ENCODE measurements at places on chromosomes 5 and 9.

DNA sequence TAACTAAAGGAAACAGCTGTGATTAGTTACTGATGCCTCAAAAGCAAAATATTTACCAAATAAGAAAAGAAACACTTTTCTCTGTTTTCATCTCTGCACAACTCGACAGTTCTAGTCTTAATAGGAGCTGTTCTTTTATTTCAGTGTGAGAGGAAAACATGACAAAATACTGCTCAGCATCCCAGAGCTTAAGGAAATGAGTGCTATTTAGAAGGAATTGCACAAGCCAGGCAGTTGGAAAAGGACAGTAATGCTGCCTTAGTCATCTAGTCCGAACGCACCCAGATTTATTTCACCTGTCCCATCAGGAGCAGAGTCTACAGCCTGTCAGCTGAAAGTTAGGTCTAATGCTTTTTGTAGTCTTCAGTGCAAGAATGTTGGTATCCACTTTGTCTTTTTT is 12.3 kb downstream of the ZCCHC9 start:
- no peak for DNase-seq

DNA sequence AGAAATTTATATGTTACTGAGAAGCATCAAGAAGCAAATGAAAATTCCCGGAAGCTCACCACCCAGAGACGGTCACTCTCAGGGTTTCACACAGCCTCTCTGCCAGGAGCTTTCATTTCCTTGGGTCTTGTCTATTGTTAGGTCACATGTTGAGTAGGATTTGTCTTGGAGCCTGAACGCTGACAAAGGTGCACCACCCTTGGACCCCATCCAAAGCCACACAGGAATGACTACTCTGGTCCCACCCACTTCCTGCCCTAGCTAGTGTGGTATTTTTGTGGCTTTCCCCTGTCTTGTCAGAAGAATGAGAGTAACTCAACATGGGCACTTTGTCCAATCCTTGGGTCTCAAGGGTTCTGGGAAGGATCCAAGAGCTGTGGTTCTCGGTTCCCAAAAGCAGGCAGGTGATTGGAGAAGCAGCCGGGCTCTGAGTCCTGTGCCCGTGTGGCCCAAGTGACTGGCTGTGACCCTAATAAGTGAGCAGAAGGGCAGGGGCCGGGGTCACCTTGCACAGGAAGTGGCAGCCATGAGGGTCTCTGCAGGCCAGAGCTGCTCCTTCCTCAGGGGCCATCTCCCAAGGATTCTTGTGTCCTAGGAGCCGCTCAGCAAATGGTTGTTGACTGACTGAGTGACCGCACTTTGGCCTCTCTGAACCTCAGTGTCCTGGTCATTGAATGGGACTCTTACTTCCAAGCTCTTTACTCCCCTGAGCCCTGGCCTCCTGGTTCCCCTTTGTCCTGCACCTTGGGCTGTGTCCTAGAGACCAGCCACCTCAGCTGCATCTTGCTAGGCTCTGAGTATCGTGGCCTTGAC is 6.9 kb downstream of the FGD3 start:
- peak; percentile 27 for DNase-seq

- DNase-seq: no peak
These were observed 18.8 kb upstream of the FANCC start for GRCh38 chr9:95336281-95336680.

GRCh38 chr5:145697251-145697990 is 137.7 kb downstream of the PRELID2 start:
- DNase-seq: peak; percentile 35

GRCh38 chr5:169412831-169413230 is 111.9 kb upstream of the SLIT3 start:
- no peak for DNase-seq

GRCh38 chr9:131693651-131694597 is 46.0 kb downstream of the RAPGEF1 start:
- no peak for DNase-seq

DNA sequence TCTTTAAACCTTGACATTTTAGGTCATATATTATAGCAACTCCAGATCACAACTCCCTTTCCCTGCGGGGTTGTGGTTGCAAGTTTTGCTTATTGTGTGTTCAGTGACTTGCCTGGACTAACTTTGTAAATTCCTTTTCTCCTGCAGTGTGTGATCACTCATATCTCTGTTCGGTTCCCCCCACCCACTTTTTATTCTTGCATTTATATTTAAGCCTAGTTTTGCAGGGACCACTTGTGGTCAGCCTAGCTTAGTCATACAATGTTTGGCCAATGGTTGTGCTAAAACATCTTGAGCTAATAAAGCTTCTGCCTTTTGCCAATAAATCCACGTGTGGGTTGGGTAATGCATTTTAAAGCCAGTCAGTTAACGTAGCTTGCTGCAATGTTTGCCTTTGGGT is 146.5 kb upstream of the IRX4 start:
- peak; percentile 22 for DNase-seq

GRCh38 chr5:16229357-16229940 is 49.9 kb upstream of the MARCHF11 start:
- DNase-seq: no peak

- DNase-seq: no peak
These were observed 170.5 kb downstream of the RGS3 start for GRCh38 chr9:113633782-113634595.

GRCh38 chr5:136005476-136005875 is 23.3 kb upstream of the TGFBI start:
- no peak for DNase-seq

DNA sequence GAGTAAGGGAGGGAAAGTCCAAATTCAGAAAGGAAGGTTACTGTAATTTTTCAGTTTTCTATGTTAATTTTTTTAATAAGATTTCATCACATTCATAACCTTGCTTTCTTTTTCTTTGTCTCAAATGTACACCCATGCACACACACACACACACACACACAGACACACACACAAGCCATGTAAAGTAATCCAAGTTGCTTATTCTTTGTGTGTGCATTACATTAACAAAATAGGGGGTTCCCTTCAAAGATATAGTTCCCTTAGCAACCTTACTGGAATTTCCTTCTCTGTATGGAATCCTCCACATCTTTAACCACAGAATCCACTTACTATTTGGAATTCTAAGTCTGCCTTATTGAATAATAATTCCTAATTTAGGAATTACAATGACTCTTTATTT is 32.7 kb downstream of the ZNF366 start:
- peak; percentile 64 for DNase-seq

DNA sequence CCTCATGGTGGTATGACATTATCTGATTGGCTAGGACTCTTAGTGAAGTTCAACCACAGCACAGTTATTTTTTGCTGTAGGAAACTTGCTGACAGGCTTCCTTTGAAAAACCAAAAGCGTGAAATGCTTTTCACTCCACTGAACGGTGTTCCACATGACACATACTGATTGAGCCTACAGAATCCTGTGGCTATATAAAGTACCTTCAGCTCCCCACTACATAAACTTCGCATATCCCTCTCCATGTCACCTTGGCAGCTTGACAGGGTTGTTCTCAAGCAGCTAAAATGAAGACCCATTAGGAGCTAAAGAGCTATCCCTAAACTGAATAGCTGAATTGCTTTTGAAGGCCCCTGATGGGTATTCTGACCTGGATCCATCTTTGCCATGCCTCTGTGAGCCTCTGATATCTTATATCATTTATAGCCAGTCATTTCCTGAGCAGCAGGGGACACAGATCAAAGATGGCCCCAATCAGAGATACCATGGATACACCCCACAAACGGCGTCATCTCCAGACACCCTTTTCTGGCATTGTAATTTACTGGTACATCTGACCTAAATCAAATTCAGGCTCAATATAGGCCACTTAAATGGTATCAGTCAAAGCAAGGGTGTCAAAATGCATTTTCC is 91.5 kb downstream of the APBA1 start:
- DNase-seq: peak; percentile 59

DNA sequence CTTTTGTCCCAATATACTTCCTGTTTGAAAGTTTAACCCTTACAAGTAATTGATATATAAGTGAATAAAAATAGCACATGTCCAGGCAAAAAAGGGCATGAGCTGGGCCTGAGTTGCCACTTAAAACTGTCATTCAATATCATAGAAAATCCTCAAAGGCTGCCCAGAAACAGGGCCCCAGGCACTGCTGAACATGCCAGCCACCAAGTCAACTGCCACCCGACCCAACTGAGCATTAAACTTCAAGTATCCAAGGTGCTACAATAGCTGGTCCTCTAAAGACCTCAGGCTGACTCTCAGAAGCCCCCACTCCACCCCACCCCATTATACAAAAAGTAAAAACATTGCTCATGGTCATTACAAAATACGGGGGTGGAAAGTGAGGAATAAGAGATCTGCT is 83.7 kb downstream of the CEMIP2 start:
- DNase-seq: no peak

DNA sequence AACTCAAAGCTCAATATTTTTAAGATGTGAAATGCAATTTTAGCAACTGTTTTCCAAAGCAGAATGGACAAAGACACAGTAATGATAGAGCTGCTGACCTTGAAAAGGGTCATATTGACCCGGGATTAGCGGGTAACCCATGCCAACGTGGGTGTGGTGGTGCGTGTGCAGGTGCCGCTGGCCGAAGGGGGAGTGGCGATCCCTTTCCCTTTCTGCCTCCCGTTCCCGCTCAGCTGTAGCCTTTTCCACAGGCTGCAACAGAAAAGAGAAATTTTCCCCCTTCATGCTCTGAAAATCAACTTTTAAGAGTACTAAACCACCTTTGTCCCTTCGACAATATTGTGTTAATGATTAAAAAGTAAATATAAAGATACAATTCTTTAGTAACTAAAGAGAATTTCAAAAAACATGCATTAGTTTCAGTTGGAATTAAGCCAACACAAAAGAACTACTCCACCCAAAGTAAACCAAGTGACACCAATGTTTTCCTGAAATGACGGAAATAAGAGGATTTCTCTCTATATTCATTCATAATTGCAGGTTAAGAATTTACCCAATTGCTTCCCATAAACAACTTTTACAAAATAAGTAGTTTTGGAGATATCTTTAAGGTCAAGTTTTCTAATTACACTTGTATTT is 105.2 kb downstream of the ZNF608 start:
- no peak for DNase-seq

DNA sequence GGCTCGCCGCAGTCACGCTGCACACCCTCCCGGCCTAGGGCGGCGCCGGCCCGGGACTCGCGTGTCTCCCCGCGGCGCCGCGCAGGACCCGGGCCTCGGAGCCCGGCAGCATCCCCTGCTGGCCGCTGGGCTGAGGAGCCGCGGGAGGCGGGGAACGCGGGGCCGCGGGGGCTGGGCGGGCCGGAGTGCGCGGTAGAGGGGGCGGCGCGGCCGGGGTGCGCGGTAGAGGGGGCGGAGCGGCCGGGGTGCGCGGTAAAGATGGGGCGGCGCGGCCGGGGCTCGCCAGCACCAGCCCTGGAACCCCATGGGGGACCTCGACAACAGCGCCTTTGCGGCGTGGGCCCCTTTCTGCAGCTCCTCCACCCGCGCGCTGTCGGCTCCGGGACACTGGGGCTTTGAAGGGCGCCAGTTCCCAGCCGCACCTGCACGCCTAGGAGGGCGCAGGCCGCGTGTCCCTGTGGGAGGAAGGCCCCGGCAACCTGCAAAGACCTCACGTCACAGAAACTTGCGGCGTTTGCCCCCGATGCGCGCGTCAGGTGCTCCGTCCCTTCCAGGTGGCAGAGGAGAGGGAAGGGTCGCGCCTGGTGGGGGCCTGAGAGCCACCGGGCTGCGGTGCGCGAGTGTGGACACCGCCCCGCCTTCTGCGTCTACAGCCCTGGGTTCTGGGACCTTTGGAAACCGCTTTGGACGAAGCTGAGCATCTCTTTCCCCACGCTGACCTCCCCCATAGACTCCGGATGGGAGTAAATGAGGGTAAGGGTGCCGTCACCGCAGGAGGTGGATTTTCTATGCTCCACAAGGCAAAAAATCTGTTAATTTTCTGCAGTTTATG is 49.6 kb downstream of the NSUN2 start:
- DNase-seq: peak; percentile 13

- DNase-seq: no peak
These were observed 76.7 kb downstream of the STRBP start for GRCh38 chr9:123191680-123192079.

GRCh38 chr5:97250113-97250512 is 67.1 kb upstream of the RIOK2 start:
- DNase-seq: no peak

GRCh38 chr9:121353241-121354061 is 16.6 kb downstream of the STOM start:
- no peak for DNase-seq

DNA sequence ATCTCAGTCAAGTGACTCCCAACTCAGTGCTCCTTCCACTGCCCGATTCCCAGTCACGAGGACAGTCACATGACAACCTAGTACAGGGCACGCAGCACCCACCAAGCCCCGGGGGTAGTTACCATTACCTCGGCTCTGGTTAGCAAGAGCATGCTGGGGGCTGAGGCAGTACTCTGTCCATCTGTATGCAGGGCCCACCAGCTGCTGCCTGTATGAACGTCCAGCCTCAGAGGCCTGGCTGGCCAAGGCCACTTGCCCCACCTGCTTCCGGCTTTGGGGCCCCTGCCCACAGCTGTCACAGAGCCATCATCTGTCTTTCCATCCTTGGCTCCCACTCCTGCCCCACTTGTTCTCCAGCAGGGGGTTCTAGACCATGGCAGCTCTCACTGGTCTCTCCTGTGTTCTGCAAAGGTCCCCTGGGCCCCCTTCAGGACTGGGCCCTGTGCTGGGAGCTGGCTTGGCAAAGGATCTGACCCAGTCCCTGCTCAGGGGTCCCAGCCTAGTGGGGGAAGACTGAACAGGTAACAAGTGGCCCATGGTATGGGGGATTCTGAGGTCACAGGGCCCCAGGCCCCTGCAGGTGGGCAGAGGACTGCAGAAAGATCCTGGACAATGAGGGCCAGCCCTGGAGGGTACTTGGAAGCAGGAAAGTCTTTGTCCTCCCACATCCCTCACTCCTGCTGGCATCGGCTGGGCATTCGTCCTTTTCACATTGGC is 3.3 kb downstream of the RPL35 start:
- no peak for DNase-seq

GRCh38 chr9:6579613-6580012 is 65.9 kb downstream of the GLDC start:
- no peak for DNase-seq

- no peak for DNase-seq
These were observed 158.6 kb downstream of the SEMA6A start for GRCh38 chr5:116415989-116416388.

DNA sequence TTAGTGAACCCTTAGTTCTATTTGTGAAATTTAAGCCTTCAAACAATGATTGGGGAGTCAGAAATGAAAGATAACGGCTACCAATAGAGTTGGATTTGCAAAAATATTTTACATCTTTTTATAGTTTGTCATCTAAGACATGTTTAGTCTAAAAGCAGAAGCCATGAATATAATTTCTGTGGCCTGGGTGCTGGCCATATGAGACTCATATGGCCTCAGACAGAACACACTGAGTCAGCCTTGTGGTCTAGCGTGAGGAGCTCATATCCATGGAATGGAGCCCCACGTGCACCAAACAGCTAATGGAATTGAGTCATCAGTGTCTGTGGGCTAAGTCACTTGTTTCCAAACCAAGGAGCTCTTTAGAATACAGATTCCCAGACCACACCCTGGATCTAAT is 240.7 kb upstream of the NREP start:
- peak; percentile 100 for DNase-seq
